ENCODE measurements at places on chromosomes 2 and 18.

- DNase-seq: no peak
These were observed 18.7 kb downstream of the MAPRE3 start for GRCh38 chr2:26989156-26989555.

GRCh38 chr2:216453955-216454614 is 41.8 kb downstream of the SMARCAL1 start:
- DNase-seq: no peak

GRCh38 chr2:162242586-162243280 is 512 bp downstream of the FAP start:
- no peak for DNase-seq

DNA sequence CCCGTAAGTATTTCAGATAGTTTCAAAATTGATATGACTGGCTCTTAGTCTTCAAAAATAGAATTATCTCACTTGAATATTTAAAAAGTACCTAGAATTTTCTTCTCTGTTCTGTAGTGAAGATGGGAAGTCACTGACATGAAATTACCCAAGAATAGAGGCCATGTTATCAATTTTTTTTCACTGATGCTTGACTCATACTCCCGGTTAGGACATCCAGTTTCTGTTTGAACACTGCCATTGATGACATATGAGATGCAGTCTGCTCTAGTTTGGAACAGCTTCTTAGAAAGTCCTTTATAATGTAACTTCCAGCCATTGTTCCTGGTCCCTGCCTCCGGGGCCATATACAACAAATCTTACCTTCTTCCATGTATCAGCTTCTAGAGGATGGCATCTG is 26.0 kb downstream of the MAP3K20 start:
- peak; percentile 64 for DNase-seq

DNA sequence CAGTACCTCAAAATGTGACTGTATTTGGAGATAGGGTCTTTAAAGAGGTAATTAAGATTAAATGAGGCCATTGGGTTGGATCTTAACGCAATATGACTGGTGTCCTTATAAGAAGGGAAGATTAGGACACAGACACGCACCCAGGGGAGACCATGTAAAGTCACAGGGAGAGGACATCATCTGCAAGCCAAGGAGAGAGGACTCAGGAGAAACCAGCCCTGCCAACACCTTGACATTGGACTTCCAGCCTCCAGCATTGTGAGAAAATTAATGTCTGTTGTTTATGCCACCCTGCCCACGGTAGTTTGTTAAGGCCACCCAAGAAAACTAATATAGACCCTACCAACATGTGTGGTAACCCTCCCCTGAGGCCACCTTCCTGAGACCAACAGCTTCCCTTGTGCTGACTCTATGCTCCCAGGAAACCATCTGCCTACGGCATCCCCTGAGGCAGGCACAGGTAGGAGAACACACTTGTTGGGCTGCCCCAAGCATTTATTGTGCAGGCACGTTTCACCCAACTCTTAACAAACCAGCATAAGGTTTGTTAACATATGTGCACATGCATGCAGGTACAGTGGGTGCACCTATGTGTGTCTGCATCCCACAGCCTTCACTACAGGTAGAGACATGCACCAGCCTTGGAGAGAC is 161.5 kb upstream of the AGAP1 start:
- DNase-seq: no peak

- no peak for DNase-seq
These were observed 291.8 kb upstream of the CHAC2 start for GRCh38 chr2:53475766-53476165.

GRCh38 chr2:11344342-11344955 is at the start of gene ROCK2:
Gene ROCK2 (minus strand): TSS chr2:11344636. CDS start chr2:11344136, 500 bp downstream.
- peak; percentile 85 for DNase-seq

- no peak for DNase-seq
These were observed 263.2 kb upstream of the CDH7 start for GRCh38 chr18:65487569-65487968.

- DNase-seq: no peak
These were observed 105.6 kb downstream of the MAPK4 start for GRCh38 chr18:50665519-50665918.

- no peak for DNase-seq
These were observed 5.4 kb downstream of the ACOXL start for GRCh38 chr2:110737783-110738182.

GRCh38 chr2:168140892-168141291 is 106.5 kb downstream of the STK39 start:
- DNase-seq: no peak

DNA sequence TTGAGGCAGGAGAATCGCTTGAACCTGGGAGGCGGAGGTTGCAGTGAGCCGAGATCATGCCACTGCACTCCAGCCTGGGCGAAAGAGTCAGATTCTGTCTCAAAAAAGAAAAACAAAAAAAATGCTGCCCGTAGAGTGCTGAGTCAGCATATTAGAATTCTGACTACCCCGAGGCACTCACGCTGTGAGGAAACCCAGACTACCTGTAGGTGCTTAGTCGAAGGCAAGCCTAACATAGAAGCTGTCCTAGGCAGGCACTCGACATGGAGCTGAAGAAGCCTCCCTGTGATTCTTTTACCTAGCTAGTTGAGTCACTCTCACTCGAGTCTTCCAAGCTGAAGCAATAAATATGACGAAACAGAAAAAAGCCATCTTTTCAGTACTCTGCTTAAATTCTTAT is 1323.2 kb upstream of the DDX18 start:
- DNase-seq: no peak

DNA sequence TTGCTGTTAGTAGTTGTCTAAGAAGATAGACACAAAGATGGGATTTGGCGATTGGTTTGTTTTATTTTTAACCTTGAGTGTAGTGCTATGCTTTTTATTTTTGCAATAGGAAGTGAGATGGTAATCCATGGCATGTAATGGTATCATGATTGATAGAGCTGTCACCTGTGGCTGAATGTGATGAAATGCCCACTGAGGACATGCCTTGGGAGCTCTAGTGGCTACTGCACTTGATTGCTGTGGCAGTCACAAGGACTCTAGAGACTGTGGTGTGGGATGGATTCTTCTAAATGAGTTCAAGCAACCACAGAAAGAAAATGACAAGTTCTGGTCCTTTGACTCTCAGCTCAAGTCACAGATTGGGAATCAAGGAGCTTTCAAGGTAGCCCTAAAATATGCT is 139.4 kb downstream of the CYRIA start:
- no peak for DNase-seq
